ENCODE measurements at places on chromosomes 1 and 21.

- peak; percentile 84 for DNase-seq
These were observed 36.7 kb downstream of the CSMD2 start for GRCh38 chr1:34128186-34128889.

GRCh38 chr1:21814241-21814918, 2.3 kb downstream of the LDLRAD2 start:
- no peak for DNase-seq

GRCh38 chr1:201649761-201650622, 111.1 kb downstream of the NAV1 start:
- no peak for DNase-seq

- DNase-seq = no peak
These were observed 89.5 kb upstream of the GNG4 start for GRCh38 chr1:235739124-235739523.

DNA sequence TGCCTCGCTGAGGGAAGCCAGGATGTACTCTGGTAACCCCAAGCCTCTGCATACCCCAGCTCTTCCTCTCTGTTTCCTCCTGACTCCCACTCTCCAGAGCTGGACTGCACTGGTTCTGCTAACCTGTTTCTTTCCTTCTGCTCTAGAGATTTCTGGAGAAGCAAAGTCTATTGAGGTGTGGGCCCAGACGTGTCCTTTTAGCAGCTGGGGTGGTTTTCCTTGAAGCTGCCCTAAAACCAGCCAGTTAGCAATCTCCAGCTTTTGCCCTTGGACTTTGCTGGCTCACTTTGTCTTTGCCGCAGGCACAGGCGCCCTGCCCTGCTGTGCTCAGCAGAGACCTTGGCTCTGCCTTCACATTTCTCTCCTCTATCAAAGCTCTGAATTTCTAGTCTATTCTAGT, 171.8 kb upstream of the IVNS1ABP start:
- DNase-seq = no peak

GRCh38 chr1:43493661-43494450, 36.8 kb upstream of the PTPRF start:
- no peak for DNase-seq

- no peak for DNase-seq
These were observed 210.3 kb upstream of the CACYBP start for GRCh38 chr1:174789399-174789798.

GRCh38 chr1:104706631-104707147, 957.0 kb downstream of the AMY1C start:
- no peak for DNase-seq

DNA sequence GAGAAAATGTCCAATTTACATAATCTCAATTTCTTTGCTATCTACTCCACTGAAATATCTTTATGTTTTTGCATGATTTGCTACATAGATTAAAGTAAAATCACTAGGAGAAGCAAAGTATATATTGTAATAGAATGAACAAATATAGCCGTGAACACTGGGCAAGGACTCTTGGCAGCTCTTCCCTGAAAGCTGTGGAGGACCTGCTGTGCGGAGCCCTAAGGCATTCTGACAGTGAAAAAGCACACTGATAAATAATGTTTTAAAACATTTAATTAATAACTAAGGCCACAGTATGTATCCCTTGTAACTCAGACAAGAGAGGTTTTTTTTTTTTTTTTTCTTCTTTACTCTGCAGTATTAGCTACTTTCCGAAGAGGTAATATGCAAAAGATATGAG, 256.1 kb upstream of the DPYD start:
- no peak for DNase-seq

DNA sequence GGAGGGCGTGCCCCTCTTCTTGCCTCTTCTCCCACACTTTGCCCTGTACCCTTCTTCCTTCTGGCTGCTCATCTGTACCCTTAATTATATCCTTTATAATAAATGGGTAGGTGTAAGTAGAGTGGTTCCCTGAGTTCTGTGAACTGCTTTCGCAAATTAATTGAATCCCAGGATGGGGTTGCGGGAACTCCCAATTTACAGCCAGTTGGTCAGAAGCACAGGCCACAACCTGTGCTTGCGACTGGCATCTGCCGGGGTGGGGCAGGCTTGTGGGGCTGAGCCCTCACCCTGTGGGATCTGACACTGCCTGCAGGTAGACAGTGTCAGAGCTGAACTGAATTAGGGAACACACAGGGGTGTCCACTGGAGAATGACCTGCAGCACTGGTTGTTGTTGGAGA, 244.9 kb downstream of the KCNJ6 start:
- no peak for DNase-seq

DNA sequence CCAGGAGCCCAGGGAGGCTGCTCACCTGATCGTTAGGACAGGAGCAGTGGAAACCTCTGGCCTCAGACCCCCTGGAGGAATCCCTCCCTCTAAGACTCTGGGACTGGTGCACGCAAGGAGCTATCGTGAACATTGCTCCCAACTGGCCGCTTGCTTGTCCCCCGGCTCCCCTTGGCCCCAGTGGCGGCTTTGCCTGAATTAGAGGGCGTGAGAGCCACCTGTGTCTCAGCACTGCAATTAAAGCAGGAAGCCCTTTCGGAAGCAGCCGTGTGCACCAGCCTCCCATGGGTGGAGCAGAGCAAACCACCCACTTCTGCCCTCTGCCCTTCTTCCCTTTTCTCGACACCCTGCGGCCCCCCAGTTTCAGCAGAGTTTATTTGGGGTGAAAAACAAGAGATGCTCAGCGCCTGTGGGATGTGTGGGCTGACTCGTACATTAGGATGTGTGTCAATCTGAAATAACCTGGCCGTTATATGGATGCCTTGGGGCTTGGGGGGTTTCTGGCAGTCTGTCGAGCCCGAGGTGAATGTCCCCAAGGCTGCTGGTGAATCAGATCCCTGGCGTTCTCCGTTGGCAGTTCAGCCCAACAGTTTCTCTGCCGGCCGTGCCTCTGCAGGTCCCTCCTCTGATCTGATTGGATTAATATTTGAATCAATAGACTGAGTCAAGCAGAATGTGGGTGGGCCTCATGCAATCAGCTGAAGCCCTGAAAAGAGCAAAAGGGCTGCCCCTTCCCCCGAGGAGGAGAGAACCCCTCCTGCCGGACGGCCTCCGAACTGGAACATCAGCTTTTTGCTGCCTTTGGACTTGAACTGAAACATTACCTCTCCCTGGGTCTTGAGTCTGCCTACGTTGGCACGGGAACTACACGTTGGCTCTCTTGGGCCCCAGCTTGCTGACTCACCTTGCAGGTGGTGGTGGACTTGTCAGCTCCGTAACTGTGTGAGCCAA, 7.3 kb upstream of the UMODL1 start:
- no peak for DNase-seq
